ENCODE measurements at places on chromosomes 11 and 22. TPM values are rescaled to one million over a fixed set of nuclear protein-coding genes. Genes with fewer than 3 reads are reported as not detected.
A peak's percentile ranks its signal among the peaks of the same experiment; 100 is the strongest.

TCN1 gene
- 0.38 TPM for total RNA-seq

ROBO3 gene
- total RNA-seq: 18.1 TPM

NEFH gene
- total RNA-seq: 0.61 TPM

KCNA4 gene
- total RNA-seq: not detected

DNA sequence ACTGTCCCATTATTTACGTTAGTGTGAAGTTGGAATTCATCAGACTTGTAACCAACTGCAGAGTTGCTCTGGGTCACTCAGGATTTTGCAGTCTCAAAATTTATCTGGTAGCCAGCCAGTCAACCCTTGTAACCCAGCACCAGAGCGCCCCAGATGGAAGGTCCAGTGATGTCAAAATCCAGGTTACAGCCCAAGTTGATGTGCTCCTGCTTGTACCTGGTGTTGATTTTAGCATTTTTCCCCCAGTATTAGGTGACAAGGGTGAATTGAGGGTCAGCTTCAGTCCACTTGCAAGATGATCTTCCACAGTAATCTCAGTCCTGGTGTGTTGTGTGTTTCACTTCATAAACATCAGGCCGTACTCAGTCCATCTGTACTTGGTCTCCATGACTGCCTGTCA lies 7.5 kb downstream of the TIMM10B start:
- DNase-seq: no peak

GRCh38 chr11:57260937-57261783 lies 24.1 kb upstream of the APLNR start:
- DNase-seq: no peak

F2 gene
- total RNA-seq: not detected

HBG2 gene
- not detected for total RNA-seq

LRRC55 gene
- not detected for total RNA-seq

GRCh38 chr11:118263695-118264568 lies at the start of gene MPZL2:
MPZL2 (minus strand) TSS chr11:118264297; CDS start chr11:118264153, 144 bp downstream.
- DNase-seq: peak; percentile 48

DNA sequence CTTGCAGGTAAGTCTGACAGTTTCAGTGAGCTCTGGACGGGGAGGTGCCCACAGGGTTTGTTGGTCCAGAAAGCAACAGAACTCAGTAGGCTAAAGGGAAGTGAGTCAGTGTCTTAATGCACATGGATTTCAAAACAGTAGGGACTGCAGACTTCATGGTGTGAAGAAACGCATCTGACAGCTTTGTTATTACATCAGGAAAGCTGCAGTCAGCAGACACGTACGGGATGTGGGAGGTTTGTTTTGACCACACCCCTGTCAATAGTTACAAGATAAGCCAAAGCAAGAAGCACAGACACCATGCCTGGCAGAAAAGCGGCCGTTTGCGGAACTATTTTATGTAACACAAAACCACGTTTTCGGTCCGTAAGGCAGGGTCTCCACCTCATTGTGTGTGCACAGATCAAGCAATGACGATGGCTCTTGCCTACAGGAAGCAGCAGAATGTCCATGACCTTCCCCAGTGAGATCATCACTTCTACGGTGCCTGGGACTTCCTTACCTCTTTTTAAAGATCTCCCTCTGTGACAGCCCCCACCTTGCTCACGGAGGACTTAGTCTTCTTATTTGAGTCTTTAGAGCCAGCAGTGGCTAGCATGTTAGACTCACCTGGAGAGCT lies 58.2 kb upstream of the FTH1 start:
- peak; percentile 98 for DNase-seq

DNA sequence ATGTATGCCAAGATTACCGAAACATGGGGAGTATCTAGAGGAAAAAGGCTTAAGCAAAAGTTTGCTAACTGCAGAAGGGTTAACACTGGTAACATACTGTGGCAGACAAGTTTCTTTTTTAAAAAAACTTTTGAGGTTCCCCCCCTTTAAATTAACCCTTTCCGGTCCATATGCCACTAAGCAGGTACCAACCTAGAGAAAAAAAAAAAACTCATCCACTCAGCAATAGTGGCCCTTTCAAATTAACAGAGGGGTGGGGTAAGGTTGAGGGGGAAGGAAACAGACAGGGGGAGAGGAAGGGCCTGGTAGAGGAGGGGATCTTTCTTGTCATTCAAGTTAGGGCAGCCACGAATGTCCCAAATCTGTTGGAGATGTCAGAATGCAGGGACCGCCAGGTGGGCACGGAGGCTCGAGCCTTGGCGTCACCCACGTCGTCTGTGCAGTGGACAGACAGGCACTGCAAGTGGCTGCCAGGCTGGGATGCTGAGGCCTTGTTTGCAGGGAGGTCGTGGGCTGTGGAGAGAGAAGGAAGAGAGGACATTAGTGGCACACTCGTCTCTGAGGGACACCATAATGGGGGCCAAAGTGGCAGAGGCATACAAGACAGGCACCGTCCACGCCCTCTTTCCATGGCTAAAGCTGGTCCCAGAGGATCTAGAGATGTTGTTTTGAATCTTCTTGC lies 50.8 kb downstream of the MN1 start:
- DNase-seq: no peak

DNA sequence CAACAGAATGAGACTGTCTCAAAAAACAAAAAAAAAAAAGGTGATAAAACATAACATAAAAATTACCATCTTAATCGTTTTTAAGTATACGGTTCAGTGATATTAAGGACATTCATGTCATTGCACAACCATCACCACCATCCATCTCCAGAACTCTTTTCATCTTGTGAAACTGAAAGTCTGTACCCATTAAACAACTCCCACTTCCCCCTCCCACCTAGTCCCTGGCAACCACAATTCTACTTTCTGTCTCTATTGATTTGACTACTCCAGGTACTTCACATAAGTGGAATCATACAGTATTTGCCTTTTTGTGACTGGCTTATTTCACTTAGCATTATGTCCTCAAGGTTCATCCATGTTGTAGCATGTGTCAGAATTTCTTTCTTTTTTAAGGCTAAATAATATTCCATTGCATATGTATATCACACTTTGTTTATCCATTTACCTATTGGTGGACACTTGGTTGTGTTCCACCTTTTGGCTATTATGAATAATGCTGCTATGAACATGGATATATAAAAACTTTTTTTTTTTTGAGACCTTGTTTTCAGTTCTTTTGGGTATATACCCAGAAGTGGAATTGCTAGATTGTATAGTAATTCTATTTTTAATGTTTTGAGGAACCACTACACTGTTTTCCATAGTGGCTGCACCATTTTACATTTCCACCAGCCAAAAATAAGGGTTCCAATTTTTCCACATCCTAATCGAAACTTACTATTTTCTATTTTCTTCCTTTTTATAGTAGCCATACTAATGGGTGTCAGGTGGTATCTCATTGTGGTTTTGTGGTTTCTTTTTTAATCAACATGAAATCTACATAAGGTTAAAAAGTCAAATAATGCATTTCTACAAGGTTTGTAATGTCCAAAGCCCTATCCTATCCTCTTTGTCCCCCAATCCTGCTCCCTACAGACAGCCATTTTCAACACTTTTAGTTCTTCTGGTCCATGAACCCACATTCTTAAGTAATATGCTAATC lies 23.4 kb upstream of the PIK3C2A start:
- peak; percentile 35 for DNase-seq

- DNase-seq: no peak
Observed at GRCh38 chr11:10875430-10876021, 17.7 kb upstream of the ZBED5 start.

GLB1L2 gene
- 1.5 TPM for total RNA-seq

Measured in CD4-positive, alpha-beta memory T cell (primary cell).